H1 (cell line): ENCODE measurements at places on chromosomes 11 and 22.

- DNase-seq = no peak
Measured at GRCh38 chr11:127950162-127950561, 637.2 kb downstream of the ETS1 start.

DNA sequence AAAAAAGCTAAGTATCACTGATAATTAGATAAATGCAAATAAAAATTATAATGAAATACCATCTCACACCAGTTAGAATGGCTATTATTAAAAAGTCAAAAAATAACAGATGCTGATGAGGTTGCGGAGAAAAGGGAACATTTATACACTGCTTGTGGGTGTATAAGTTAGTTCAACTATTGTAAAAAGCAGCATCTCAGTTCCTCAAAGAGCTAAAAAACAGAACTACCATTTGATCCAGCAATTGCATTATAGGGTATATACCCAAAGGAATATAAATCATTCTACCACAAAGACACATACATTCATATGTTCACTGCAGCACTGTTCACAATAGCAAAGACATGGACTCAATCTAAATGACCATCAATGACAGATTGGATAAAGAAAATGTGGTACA lies 120.3 kb upstream of the ZBED5 start:
- no peak for DNase-seq

- no peak for DNase-seq
Measured at GRCh38 chr11:6596239-6596877, 7.1 kb downstream of the RRP8 start.

DNA sequence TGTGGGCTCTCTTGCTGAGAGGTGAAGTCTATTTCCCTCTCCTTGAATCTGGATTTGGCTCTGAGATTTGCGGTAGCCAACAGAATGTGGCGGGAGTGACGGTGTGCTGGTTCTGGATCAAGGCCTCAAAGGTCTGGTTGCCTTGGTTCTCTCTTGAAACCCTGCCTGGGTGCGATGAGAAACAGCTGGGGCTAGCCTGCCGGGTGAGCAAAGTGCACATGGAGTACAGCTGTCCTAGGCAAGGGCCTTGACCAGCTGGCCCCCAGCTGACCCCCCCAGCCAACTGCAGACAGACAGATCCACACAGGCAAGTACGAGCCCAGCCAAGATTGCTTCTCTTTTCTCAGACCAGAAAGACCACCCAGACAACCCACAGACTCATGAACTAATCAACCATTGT lies 10.8 kb downstream of the SUN2 start:
- DNase-seq = no peak

DNA sequence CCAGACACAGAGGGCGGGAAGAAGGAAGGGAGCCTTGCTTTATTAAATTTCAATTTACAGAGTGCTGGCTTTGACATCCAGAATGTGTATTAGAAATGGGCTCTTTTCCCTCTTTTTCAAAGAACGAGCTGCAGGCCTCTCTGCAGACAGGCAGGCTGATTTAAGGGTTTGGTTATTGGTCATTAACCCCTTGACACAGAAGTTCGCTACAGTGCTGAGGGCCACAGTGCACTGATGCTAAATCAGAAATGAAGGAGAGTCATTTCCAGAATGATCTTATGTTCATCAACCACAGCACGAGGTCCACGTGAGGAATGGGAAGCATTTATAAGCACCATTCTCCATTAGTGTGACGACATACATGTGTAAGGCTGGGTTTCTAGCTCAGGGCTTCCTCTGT lies 51.8 kb downstream of the CSNK2A3 start:
- no peak for DNase-seq

DNA sequence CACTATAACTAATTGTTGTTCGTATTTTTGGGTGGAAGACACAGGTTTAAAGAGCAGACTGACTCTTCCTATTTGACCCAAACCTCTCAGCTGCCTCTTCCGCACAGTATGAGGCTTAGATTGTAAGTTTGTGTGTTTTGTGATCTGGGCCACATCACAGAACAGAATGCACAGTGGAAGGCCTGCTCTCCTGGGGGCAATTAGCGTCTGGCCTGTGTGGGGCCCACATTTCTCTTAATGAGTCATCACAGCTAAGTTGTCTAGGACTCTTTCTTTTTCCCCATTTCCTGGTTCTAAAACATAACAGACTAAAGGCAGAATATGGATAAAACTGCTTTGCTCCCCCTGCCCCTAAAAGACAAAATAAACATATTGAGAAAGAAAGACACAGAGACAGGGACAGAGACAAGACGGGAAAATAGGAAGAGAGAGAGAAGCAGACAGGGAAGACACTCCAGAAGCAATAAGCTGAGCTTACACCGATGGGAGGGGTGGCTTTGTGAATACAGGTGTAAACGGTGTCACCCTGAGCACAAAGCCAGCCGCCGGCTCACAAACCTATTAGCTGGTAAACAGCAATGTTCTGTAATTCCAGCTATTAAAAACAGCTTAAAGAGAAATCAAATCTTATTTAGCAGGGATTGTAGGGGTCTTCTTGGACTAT lies 127.4 kb upstream of the OPCML start:
- DNase-seq = no peak

- no peak for DNase-seq
Measured at GRCh38 chr22:41641854-41642253, 20.8 kb downstream of the XRCC6 start.

DNA sequence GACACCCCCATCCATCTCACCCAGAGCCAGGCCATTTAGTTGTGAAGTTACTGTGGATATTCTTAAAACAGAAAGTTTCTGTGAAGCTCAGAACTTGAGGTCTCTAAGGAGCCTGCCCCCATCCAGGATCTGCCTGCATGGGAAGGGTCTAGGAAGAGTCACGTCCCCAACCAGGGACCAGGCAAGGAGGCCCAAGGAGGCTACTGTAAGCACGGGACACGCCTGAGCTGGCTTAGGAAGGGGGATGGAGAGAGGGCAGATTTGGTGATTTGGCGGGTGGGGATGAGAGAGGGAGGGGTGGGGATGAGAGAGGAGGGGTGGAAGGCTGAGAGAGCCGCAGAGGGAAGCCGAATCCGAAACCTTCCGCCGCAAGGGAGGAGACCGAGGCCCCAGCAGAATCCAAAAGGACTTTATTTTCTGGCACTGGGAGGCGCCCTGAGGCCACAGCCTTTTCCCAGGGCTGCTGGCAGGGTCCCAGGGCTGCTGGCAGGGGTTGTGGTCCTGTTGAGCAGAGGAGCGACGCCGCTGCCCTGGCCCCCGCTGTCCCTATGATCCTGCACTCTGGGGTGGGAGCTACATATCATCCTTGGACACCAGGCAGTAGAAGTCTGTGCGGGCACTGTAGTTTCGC lies 9.4 kb downstream of the SIGIRR start:
- DNase-seq = no peak

GRCh38 chr22:28252539-28252938 lies 333.5 kb upstream of the PITPNB start:
- no peak for DNase-seq

- no peak for DNase-seq
Measured at GRCh38 chr11:82873919-82874333, 26.3 kb downstream of the PRCP start.

- peak; percentile 89 for DNase-seq
Measured at GRCh38 chr11:65539744-65540289, 14.9 kb downstream of the SCYL1 start.

DNA sequence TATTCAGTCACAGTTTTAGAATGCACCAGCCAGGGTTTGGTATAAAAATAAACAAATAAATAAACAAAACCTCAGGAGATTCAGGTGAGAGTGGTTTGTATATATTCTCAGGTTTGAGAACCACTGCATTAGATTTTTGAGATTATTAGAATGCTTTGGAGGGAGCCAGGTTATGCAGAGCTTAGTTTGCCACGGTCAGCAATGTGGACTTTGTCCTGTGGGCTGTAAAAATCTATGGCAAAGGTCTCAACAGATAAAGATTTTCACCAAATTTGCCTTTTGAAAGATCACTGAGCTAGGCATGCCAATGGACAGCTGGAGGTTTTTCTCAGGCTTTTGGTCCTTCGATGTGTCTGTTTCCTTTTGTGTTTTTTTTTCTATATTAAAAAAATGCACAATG lies 650.1 kb upstream of the RAG2 start:
- no peak for DNase-seq

- no peak for DNase-seq
Measured at GRCh38 chr22:44097263-44098020, 73.3 kb downstream of the PARVB start.

GRCh38 chr11:26847459-26847858 lies 125.6 kb upstream of the SLC5A12 start:
- no peak for DNase-seq

- DNase-seq = no peak
Measured at GRCh38 chr11:120514541-120515121, 3.1 kb downstream of the GRIK4 start.

DNA sequence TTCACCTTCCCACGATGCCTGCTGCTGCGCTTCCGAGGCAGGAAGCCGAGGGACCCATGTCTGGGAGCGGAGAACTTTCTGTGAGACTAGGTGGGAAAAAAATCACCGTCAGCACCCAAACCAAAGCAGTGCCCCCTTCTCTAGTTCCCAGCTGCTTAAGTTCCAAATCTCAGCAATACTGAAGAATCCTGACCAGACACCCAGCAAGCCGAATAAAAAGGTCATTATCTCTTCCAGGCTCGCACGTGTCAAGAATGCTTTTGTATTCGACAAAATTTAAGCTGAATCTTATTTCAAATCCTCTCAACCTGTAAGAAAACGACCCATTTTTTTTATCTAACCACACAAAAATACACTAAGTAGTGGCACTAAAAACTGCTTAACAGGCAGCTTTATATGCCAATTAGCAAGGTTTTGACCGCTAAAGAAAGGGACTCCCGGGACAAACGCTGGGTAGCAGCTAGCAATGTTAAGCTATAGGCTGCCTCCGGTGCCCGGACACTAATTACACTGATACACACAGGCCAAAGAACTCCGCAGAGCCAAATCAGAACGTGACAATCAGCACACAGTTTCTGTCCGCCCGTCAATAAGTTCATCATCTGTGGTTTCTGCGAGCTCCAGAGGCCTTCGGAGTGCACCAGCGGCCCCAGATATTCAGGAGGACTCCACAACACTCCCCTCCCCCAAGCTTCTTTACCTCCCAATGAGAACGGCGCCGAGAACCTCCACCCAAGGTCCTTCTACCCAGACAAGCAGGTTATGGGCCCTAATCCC lies 728 bp downstream of the RPL3 start:
- DNase-seq = no peak
